Activated CD8-positive, alpha-beta T cell treated with anti-CD3 and anti-CD28 coated beads for 36 hours (primary cell): ENCODE measurements at places on chromosomes 11 and 22. TPM values are rescaled to one million over a fixed set of nuclear protein-coding genes. Genes with fewer than 3 reads are reported as not detected.
A peak's percentile ranks its signal among the peaks of the same experiment; 100 is the strongest.

TNNI2 gene
- 0.92 TPM for total RNA-seq

- no peak for DNase-seq
Measured at GRCh38 chr11:131372234-131372962, 2.0 kb downstream of the NTM start.

GRCh38 chr11:122979103-122979814, 2.4 kb downstream of the BSX start:
- DNase-seq, result no peak

DNA sequence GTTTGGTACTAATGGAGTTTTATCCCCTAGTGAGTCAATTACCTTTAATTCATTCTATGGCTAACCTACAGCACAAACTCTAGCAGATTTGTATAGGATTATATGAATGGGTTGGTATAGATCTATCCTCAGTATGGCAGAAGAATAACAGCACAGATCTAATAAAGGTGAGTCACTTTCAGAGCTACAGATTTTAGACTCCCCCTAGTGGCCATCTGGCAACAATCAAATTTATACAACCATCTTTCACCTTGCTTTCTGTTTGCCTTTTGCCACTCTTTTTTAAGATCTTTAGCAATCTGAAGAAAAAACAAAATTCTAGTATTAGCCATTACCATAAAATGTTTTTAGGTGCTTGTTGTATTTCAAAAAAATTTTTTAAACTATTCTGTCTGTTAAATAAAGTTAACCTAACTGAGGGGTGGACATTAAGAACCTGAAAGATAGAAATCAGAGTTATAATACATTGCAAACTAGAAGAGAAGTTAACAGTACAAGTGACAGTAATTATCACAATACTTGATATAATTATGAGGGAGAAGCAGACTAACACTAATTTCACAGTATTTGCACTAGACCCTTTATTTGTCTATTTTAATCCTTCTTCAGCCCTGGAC, 25.8 kb downstream of the DDIAS start:
- peak; percentile 27 for DNase-seq

GRCh38 chr11:30446520-30446919, 123.6 kb downstream of the ARL14EP start:
- DNase-seq, result no peak

GRCh38 chr11:46277313-46277621, 195 bp upstream of the CREB3L1 start:
- no peak for DNase-seq

GRCh38 chr11:8699903-8700302, 17.3 kb downstream of the RPL27A start:
- no peak for DNase-seq

OOSP2 gene
- not detected for total RNA-seq

GAS2 gene
- 2.6 TPM for total RNA-seq

PHF21B gene
- total RNA-seq, result 1.1 TPM

- no peak for DNase-seq
Measured at GRCh38 chr11:32602657-32603415, 19.2 kb downstream of the EIF3M start.

PANX3 gene
- total RNA-seq, result not detected

DNA sequence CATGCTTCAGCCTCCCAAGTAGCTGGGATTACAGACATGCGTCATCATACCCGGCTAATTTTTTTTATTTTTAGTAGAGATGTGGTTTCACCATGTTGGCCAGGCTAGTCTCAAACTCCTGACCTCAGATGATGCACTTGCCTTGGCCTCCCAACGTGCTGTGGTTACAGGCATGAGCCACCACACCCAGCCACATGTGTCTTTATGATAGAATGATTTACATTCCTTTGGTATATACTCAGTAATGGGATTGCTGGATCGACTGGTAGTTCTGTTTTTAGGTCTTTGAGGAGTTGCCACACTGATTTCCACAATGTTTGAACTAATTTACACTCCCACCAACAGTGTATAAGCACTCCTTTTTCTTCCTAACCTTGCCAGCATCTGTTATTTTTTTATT, 276.2 kb downstream of the METTL15 start:
- DNase-seq, result no peak

GRCh38 chr11:4672470-4672869, 25.2 kb downstream of the OR51E2 start:
- DNase-seq, result no peak

GRCh38 chr22:24506802-24507438, 11.8 kb downstream of the UPB1 start:
- no peak for DNase-seq

NLRP6 gene
- 3.3 TPM for total RNA-seq

GVQW3 gene
- 2.1 TPM for total RNA-seq

DNA sequence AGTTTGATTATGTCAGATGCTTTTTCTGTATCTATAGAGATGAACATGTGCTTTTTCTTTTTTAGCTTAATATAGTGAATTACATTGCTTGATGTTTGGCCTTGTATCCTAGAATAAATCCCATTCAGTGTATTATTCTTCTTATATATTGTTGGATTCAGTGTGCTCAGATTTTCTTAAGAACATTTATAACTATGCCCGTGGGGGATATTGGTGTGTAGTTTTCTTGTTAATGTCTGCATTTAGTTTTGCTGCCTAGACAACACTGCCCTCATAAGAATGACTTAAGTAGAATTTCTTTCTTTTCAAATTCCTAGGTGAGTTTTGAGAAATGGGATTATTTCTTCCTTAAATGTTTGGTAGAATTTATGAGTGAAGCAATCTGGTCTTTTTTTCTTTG, 98.5 kb downstream of the TMEM135 start:
- DNase-seq, result no peak

CHCHD10 gene
- total RNA-seq, result 197 TPM

- DNase-seq, result peak; percentile 57
Measured at GRCh38 chr22:40241200-40241763, 63.6 kb downstream of the TNRC6B start.

DNA sequence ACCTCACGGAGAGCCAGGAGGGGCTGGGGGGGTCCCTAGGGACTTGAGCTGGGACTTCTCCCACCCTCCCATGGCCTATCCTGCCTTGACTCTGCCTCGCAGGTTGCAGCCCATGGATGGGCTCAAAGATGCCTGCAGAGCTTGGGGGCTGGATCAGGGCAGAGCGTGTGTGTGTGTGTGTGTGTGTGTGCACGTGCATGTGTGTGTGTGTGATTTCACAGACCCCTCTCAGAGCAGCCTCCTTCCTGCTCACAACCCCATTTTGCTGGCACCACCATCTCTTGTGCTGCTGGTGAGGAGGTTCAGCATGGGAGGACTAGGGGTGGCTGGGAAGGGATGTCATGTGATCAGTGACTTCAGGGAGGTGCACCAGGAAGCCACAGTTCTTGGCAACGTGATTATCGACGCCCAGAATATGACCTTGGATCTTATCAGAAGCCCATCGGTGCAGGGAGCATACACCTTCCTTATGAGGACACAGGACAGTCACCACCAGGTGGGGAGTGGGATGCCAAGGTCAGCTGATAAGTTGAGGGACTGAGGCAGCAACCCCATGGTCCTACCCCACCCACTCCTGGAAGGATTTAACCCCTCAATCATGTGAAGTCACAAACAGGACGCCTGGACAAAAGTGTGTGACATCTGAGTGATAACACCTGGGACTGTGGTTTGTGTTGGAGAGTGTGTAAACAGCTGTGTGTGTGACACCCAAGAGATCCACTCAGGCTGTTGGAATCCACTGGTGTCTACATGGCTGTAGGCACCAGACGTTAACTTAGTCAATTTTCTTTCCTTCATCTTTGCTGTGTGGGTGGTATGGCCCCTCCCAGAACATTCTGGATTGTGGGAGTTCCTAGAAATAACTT, 1.8 kb upstream of the NAALADL1 start:
- no peak for DNase-seq

DNA sequence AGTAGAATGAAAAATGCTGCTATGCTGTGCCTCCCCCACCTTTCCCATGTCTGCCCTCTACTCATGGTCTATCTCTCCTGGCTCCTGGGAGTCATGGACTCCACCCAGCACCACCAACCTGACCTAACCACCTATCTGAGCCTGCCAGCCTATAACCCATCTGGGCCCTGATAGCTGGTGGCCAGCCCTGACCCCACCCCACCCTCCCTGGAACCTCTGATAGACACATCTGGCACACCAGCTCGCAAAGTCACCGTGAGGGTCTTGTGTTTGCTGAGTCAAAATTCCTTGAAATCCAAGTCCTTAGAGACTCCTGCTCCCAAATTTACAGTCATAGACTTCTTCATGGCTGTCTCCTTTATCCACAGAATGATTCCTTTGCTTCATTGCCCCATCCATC, 14.9 kb upstream of the HBE1 start:
- DNase-seq, result no peak

- no peak for DNase-seq
Measured at GRCh38 chr11:78690352-78690987, 115.8 kb upstream of the NARS2 start.

GRCh38 chr11:15034687-15035267, 38.6 kb upstream of the CALCB start:
- no peak for DNase-seq

- DNase-seq, result peak; percentile 32
Measured at GRCh38 chr11:93545566-93545965, 2.4 kb upstream of the SMCO4 start.

DNA sequence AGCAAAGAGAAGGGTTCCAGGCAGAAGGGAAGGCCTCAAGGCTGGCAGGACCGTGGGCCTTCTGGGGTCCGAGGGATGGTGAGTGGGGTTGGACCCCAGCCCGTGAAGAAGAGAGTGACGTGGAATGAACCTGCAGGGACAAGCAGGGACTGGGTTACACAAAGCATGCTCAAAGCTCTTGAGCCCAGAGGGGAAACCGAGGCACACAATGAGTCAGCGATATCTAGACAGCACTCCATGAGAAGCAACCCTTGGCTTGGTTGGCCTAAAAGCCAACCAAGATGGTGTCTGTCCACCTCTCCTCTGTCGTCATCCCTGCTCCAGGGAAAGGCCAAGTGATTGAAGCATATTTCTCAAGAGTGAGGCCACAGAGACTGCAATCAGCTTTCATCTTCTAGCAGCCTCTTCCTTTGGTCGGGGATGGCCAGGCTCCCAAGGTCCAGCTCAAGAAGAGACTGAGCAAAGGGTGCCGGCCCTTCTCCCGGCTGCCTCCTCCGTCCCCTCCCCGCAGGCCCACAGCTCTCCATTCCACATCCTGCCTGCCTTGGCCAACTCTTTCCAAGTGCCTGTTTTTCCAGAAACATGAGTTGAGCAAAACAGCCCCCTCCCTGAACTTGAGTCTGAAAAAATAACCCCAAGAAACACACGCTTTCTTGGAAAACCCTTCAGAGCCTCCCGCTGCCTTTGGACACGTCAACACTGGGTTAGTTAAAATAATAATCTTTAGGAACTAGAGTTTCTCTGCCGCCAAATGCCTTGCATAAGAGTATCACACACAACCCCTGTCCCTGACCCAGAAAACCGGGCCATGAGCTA, 556.6 kb downstream of the MIAT start:
- DNase-seq, result no peak

UBQLNL gene
- not detected for total RNA-seq

RTL10 gene
- 17.4 TPM for total RNA-seq

BTG4 gene
- total RNA-seq, result 0.98 TPM

DNA sequence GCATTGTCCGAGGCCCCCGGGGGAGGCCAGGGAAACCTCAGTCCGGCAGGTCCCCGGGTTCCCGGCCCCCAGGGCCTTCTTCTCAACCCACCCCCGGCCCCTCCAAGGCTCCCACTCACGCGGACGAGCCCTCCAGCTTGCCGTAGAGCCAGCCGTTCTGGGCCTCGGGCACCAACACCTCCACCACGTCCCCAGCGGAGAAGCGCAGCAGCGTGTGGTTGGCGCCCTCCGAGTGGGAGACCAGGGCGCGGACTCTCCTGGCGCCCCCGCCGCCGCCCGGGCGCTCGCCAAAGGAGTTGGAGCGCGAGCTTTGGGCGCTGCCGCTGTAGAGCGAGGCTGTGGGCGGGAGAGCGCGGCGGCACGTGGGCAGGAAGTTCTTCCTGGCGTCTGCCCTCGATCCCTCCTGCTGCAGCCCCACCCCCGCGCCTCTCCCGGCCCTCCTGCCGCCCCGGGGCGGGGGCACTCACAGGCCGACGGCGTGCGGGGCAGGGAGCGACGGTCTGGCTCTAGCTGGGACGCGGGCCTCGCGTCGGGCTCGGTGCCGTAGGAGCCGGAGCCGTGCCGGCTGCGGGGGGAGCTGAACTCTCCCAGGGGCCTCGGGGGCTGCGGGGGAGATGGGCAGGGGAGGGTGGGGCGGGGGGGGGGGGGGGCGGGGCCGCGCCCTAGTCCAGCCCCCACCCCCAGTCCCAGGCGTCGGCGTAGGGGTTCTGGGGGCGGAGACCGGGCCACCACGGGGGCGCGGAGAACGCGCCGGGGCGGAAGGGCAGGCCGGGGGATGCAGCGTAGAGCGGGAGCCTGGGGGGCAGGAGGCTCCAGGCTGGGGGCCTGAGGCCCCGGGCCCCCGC, 4.9 kb upstream of the SLC16A8 start:
- DNase-seq, result no peak

DNA sequence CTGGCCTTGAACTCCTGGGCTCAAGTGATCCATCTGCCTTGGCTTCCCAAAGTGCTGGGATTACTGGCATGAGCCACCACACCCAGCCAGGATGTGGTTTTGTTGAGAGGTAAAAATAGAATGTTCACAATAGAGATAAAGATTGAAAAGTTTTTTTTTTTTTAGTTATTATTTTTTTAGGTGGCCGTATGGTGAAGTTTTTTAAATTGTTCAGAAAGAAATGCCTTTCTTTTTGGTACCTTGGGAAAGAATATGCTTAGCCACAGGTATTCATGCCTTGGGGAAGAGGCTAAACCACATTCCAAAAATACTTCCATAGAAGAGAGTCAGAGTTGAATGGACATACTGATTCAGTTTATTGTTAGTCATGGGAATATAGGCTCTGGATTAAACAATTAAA, 143.4 kb downstream of the C11orf91 start:
- DNase-seq, result no peak

DNA sequence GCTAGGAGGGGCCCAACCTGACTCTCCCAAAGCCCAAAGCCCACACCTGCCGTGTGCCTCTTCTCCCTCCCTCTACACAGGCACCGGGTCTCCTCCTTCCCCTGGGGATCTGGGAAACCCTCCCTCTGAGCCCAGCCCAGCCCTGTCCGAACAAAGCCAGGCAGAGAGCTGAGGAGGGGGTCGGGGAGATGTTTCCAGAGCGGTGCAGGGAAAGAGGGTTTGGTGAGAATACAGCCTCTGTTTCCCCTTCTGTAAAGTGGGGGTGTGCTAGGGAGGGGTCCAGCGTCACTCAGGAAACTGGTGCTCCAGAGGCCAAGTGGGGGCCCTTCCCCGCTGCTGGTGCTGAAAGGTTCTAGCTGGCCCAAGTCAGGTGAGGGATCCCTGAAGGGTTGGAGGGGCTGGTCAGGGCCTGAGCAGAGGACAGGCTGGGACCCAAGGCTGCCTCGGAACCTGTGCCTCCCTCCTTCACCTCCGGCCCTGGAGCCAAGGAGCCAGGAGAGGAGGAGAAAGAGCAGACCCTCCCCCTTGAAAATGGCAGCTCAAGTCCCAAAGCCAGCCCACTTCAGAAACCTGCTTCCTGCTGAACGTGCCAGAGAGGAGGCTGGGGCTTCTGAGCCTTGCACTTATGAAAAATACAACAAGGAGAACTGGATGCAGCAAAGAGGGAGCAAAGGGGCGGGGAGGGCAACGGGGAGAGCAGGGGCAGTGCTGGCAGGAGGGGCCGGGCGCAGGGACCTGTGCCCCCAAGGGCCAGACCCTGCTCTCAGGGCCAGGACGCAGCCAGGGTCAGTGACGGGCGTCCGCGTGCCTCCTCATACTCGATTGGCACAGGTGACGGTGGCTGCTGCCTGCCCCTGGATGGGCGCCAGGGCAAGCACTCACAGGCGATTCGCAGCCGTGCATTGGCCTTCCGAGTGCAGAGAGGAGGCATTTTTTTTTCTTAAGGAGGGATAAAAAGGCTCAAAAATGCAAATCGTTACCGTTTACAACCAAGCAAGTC, 43.2 kb downstream of the MACROD1 start:
- DNase-seq, result no peak
